ENCODE measurements at places on chromosomes 2 and 18.

DNA sequence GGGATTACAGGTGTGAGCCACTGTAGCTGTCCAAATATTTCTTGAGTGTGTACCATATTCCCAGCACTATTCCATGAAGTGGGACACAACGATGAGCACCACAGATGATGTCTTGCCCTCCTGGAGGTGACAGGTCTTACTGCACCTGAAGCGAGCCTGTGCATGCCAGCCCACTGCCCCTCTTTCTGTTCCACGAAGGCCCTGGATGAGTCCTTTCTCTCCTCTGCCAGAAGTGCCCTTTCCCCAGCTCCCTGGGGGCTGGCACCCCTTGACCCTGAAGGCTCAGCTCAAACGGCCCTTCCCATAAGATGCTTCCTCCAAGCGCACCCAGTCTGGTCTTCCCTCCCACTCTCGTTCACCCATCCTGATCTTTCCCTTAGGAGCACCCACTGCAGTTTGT, 5.5 kb downstream of the ATP6V1B1 start:
- no peak for DNase-seq

GRCh38 chr2:173264603-173265366, 89.9 kb upstream of the CDCA7 start:
- peak; percentile 5 for DNase-seq

DNA sequence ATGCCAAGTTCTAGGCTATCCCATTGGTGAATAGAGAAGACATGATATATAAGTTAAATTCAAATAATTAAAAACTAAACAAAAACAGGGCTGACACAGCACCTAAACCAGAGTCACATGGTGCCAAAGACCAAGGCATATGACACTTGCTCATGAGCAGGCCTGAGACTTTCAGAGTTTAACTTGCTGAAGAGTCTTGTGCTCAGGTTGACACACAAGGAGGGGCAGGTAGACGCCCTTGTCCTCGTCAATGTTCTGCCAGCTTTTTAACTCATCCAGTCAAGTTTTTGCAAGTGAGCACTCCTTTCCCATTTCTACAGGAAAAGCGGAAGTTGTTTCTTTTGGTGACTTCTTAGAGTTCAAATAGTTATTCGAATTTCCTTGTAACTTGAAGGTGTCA, 289.7 kb downstream of the CYRIA start:
- no peak for DNase-seq

DNA sequence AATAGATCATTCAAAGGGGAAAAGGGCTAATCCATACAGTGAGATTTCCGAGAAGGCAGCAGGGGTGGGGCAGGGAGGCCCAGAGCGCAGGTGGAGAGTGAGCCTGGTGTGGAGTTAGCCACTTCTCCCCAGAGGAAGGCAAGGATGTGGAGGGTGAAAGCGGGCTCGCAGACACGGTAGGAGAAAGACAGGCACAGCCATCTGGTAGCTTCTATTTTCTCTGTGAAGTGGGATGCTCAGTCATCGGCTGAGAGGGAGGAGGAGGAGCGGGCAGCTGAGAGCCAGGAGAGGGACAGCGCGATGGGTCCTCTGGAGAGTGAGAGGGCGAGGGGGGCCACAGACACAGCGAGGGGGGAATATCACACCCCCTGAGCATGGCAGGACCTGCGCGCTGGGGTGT, 153.3 kb upstream of the NDUFV2 start:
- no peak for DNase-seq

DNA sequence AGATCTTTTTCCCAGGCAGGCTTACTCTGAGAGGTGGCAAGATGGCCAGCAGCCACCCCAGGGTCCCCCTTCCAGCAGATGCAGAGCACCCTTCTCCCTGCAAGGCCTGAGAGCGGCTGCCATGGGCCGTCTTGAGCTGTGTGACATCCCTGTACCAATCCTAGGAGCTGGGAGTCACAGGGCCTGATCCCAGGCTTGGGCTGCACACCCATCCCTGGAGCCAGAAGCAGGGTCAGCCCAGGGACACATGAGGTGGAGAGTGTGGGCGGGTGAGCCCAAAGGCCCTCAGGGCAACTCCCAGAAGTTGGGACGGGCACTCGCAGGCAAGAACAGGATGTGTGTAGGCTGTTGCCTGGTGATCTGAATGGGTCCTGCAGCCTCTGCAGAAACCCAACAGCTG, 40.5 kb downstream of the CROCC2 start:
- DNase-seq, result no peak

DNA sequence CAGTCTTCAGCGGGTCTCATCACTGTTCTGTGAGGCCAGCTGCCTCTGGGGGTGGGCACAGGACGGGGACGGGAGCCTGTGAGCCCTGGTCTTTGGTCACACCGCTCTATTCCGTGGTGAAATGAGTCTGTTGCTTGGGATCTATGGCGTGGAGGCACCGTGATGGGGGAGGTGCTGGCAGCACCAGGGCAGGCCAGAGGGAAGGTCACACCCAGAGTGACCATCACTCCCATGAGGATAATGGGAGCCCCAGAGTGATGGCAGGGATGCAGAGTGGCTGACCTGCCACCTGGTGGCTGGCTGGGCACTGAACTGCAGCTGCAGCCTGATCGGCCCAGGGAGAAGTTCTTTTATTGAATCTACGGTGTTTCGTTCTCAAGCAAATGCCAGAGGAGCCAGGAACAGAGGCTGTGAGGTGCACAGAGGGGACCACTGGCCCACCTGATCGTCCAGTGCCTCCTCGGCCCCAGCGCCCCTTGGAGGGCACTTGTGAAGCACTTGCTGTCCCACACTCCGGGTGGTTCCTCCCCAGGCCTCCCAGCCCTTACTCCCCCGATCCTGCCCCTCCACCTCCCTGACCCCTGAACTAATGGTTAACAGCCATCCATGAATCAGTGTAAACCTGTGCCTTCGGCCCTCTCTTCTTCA, 17.9 kb downstream of the KCNIP3 start:
- peak; percentile 78 for DNase-seq

DNA sequence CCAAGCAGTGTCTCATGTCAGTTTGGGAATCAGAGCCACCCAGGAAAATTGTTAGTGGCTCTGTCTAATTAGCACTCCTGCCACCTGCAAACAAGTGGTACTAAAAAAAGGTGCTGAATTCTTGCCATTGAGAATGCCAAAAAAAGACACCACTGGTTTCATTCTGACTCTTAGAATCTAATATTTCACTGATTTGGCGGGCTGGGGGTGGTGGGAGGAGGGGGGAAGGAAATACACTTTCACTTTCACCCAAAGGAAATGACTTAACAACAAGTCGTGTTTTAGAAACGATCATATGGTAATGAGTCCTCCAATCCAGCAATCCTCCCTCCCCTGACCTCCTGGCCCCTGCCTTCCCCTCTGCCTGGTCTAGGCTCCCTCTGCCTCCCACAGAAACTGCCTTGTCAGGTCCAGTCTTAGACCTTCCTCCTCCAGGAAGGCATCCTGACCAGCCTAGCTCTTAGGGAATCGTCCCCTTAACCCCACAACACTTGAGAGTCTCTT, 4.4 kb upstream of the KLHL29 start:
- DNase-seq, result no peak

GRCh38 chr18:63894106-63894772, 6.7 kb downstream of the SERPINB2 start:
- DNase-seq, result no peak

- DNase-seq, result no peak
Measured at GRCh38 chr18:2572892-2573291, 1.5 kb downstream of the NDC80 start.

DNA sequence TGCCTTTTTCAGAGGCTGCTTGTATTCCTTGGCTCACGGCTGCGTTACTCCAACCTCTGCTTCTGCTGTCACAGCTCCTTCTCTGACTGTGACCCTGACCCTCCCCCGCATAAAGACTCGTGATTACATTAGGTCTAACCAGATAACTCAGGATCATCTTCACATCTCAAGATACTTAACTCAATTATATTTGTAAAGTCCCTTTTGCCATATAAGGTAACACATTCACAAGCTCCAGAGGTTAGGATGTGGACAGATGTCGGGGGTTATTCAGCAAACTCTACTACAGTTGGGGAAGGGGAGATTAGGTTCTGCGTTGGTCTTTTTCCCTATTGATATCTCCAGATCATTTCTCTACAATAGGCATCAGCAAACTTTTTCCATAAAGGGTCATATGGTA, 76.9 kb downstream of the EVA1A start:
- DNase-seq, result no peak

DNA sequence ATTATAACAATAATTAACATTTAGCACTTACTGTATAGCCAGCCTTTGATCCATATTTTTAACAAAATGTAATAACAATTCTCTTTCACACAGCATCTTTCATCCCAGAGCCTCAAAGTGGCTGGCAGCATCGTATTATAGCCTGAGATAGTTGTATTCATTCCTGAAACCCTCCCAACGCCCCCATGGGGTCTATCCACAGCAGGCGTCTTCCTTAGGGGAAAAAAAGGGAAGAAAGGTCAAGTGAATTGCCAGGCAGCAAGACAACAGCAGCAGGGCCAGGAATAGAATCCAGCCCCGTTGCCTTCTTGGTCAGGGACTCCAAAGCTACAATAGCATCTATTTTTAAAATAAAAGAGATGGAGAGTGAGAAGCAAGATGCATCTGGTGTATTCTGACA, 424.4 kb upstream of the ID2 start:
- no peak for DNase-seq

DNA sequence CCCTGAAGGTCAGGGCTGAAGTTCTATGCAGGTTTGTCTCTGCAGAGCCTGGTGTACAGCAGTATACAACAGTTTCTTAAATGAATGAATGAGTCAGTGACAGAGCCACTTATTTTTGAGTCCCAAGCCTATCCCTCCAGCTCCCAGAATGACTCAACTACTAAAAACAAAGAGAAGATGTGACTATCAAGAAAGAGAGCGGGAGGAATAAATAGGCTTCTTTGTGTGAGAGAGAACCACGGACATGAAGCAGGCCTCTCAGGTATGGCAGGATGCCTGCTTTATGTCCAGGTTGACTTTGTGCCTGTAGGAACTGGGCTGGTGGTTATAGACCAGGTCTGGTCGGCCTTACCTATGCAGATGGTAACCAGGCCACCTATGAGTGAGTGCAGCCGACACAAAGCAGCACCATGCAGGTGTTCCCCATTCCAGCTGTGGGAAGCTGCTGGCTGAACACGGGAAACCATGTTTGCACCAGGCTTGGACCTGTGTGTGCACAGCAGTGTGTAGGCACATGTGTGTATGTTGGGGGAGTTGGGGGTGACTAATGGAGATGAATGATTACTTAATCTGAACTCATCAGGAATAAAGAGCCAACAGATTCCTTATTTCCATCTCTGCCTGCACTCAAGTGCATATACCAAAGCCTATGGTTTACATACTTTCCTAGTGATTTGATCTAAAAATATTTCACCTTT, 171.0 kb downstream of the OSR1 start:
- DNase-seq, result no peak

DNA sequence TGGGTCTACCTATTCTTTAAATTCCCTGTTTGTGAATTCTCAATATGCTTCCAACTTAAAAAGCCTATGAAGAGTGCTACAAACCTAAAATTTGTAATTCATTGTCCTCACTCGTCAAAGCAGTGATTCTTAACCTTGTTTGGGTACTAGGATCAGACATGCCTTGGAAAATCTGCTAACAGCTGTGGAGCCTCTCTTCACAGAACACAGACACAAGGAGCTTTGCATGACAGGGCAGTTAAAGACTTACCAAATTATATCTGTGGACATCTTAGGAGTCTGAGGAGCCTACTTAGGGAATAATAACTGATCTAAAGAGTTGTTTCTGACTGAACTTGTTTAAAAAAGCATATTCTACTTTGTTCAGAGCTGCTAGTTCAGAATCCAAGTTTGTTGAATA, 38.1 kb downstream of the TMEM87B start:
- no peak for DNase-seq

GRCh38 chr2:9488583-9489547, 14.5 kb downstream of the IAH1 start:
- DNase-seq, result no peak

Data from midbrain (tissue), 1 donor.